Activated naive CD8-positive, alpha-beta T cell treated with anti-CD3 and anti-CD28 coated beads, Interleukin-2, amount 50 U/mL, for 16 hours (primary cell): ENCODE measurements at places on chromosomes 7 and 10.

- no peak for DNase-seq
Measured at GRCh38 chr10:93346694-93347093, 135.4 kb downstream of the MYOF start.

DNA sequence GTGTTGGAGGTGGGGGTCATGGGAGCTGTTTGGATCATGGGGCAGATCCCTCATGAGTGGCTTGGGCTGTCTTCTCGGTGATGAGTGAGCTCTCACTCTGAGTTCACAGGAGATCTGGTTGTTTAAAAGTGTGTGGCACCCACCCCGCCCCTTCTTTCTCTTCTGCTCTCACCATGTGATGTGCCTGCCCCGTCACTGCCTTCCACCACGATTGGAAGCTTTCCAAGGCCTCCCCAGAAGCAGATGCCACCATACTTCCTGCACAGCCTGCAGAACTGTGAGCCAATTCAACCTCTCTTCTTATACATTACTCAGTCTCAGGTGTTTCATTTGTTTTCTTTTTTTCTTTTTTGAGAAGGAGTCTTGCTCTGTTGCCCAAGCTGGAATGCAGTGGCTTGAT lies 170.0 kb downstream of the PTPN20 start:
- DNase-seq = no peak

GRCh38 chr10:9149134-9149533 lies 1094.6 kb downstream of the GATA3 start:
- DNase-seq = no peak

- DNase-seq = no peak
Measured at GRCh38 chr10:47282005-47282656, 17.9 kb upstream of the GDF10 start.

DNA sequence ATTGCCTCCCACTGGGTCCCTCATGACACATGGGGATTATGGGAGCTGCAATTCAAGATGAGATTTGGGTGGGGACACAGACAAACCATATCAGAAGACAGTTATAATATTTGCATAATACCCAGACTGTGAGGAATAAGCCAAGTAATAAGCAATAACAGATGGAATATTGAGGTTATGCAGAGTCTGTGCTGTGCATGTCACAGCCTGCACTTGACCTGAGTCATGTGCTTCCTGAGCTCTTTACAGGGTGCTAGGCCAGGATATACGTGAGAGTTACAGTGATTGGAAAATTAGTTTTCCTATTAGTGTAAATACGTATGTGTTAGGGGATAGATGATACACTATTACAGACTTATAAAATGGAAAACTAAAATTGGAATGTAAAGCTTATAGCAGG lies 288.7 kb downstream of the SDK1 start:
- DNase-seq = no peak

DNA sequence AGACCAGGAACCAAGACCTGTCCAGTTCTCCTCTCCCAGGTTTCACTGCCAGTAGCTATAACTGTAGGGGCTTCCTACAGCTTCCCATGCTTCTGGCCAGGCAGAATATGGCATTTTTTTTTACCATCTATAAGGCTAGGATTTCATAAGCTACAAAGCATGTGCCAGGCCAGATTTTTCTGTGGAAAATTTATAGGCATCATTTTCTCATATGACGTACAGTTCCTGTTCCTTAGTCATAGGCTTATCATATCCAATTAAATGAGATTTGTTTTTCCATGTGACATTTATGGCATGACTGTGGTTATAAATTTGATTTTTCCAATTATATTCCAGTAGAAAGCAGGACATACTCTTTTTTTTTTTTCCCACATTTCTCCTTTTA lies 208.6 kb upstream of the NPY start:
- no peak for DNase-seq

DNA sequence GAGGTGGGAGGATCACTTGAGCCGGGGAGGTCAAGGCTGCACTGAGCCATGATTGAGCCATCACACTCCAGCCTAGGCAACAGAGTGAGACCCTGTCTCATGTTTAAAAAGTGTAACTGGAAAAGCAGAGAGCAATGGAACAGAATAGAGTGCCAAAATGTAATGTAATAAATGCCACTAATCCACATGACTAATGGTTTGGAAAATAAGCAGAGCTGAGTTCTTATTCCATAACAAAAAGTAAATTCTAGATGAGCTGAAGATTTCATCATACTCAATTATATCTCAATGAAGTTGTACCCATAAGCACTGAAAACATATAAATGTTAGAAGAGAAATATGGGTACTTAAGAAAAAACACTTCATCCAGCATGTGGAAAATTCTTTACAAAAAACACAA lies 132.6 kb downstream of the USP6NL start:
- no peak for DNase-seq

DNA sequence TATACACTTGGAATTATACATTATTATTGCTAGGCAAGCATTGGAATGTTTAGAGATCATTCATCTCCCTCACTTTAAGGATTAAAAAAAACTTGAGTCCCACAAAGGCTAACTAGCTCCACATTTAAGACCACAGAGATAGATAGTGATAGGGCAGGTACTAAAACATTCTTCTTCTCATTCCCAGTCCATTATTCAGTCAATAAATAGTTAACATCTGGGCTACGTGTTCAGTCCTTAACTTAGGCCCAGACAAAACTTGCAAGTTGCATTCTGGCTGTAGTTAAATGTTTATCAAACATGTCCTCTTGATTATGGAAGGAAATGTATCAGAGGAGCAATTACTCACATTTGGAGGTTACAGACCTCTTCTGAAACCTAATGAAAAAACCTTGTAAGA lies 2.4 kb downstream of the GNG11 start:
- DNase-seq = no peak

DNA sequence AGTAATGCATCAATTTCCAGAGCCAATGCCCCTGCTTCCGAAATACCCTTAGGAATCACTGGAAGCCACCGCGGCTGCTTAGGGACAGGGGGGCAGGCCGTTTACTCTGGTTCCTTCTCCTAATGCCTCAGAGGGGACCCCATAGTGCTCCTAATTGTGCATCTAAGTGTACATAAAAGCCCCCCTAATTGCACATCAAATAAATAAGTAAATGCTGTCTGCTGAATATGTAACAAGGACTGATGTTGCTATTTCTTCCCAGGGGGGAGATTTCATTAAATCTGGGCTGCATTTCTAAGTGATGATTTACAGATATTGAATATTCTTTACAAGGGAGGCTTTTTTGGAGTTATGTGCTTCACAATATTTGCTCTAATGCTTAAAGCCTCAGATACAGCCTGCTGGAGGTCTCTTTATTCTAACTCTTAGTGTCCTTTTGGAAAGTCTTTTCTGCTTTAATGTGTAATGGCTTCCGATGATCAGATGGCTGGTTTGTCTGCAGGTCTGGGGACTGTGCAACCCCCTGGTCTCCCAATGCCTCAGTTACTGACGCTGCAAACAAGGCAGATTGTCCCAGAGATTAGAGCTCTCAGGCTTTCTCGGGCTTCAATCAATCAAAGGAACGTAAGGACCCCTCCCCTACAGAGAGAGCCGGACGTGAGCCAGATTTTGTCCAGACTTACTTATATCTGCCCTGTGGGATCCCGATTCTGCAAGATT lies 143.0 kb downstream of the PRPF18 start:
- DNase-seq = no peak

GRCh38 chr7:76261931-76262330 lies 40.5 kb upstream of the HSPB1 start:
- DNase-seq = no peak

- no peak for DNase-seq
Measured at GRCh38 chr7:155694851-155695250, 50.4 kb downstream of the RBM33 start.

GRCh38 chr7:136947347-136947746 lies 78.9 kb downstream of the CHRM2 start:
- no peak for DNase-seq

- no peak for DNase-seq
Measured at GRCh38 chr10:11010582-11010981, 7.1 kb upstream of the CELF2 start.

- DNase-seq = no peak
Measured at GRCh38 chr10:14586901-14587300, 187.8 kb downstream of the FAM107B start.

GRCh38 chr7:2800931-2801688 lies 43.0 kb downstream of the GNA12 start:
- no peak for DNase-seq

GRCh38 chr7:155782466-155782865 lies 29.8 kb downstream of the SHH start:
- no peak for DNase-seq

- DNase-seq = no peak
Measured at GRCh38 chr7:69844264-69844868, 246.1 kb downstream of the AUTS2 start.

DNA sequence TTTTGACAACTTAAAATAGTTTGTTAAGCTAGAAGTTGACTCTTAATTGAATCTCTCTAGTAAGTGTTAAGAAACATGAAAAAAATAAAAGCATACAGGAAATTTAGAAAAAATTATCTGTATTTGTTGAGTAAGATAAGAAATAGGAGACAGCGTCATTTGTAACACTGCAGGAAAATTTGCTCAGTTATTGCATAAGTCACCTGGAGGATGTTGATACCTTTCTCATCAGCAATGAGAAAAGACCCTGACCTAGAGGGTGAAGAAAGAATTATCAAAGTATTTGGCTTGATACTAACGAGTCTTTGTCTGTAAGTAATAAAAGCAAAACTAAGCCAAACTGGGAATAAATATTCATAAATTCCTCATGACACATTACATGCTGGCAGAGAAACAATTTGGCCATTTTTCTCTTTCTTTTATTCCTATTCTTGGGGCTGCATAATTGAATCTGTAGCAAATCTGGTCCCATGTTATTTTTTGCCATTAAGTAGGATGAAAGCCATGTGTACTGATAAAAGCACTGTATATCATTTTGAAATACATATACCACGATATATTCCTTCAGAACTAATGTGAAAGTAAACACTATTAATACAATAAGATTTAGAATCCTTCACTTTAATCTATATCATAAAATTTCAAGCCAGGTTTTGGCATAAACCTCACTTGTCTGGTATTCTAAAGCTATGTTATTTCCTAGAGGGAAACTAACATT lies 362.8 kb downstream of the THSD7A start:
- DNase-seq = no peak

- DNase-seq = no peak
Measured at GRCh38 chr7:146736446-146737190, 620.0 kb downstream of the CNTNAP2 start.

GRCh38 chr10:133442967-133443924 lies 10.5 kb upstream of the SCART1 start:
- no peak for DNase-seq

DNA sequence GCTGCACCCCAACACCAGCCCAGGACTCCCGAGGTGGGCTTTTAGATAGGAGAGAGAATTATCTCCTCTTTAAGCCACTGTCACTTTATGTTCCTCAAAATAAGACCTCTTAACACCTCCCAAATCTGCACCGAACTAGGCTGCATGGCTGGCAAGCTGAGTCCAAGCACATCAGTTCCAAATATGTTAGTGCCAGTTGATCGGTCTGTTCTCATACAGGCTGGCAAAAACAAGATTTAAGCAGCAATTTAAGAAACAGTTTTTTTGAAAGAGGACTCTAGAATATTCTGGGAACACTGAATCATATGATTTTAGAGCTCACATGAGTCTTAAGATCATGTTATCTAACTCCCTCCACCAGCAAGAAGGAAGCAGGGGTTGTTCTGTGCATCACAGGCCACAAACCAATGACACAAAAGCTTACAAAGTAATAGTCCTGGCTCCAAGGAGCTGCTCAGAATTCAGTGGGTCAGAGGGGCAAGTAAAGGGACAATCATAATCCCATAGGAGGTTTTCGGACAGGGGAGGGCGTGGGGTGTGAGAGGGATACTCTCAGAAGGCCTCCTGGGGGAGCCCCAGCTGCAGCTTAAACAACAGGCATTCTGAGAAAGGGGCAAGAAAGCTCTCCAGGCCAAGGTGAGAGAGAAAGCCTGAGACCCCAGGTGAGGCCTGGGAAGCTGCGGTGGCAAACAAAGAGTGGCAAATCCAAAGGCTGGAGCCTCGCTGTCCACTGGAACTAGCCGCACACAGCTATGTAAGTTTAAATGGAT lies 7.1 kb downstream of the COBL start:
- no peak for DNase-seq

DNA sequence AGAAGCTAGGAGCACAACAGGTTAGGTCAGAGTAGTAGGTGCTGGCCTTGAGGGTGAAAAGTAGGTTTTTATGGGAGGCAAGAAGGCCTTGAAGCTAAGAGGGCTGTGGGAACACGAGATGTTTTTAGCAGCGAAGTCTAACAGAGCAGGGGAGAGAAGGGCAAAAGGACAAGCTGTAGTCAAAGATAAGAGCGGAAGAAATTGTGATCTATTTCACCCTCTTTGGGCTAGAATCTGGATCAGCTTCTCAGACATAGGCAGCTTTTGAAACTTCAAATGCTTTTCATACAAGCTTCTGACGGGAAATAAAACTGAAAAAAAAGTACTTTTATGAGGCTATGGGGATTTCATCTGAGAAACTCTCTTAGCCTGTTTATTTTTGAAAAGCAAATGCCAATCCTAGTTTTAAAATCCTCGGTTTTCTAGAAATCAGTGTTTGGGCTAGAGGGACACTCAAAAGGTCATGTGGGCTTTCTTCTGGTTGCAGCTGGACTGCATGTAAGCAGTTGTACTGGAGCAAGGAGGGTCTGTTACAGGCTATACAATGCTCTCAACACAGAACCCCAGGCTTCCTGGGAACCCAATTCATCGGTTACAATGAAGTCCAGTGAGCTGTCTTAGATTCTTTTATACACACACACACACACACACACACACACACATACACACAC lies 83.6 kb downstream of the RNF216 start:
- no peak for DNase-seq

DNA sequence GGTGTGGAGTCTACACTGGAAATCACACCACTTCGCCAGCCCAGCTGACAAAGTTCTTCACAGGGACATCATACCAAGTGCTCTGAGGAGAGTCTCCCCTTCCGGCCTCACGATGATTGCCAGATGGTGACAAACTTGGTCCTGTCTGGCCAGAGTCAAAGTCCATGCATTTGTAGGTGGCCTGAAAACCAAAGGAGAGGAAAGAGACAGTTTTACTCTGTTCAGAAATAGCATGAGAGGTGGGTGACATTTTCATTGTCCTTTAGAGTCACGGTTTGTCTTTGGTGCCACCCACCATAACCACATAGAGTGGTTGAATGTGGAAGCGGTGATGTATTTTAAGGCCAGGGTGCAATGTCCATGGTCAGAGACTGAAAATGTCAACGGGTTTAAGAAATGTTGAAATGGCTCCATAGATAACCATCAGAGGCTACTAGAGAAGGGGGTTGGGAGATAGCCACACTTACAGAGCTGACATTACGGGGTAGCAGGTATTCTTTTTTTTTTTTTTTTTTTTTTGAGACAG lies 33.0 kb downstream of the BTBD16 start:
- DNase-seq = no peak

DNA sequence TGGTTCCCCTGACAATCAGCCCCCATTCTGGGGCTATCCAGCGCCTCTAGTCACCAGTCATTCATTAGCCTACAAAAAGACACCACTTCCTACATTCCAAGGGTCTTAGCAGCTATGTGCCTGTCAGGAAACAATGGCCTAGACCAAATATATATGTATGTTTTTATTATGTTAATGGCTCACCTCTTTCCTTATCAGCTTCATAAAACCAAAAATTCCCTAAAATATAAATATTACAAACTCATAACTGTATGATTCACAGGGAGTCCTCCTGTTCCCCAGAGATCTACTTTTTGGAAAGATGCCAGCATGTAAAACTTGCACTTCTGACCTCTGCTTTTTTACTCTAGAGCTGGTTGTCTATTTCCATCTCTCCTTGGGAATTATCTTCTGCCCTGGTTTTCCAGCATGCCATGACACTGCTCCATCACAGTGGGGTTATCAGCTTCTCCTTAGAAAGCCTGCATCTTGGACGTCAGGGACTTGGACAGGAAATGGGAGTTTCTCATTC lies 79.2 kb downstream of the ABCA13 start:
- no peak for DNase-seq
